Activated naive CD4-positive, alpha-beta T cell treated with anti-CD3 and anti-CD28 coated beads, Interleukin-2, amount 50 U/mL, for 16 hours (primary cell): ENCODE measurements at places on chromosomes 2 and 18.
A peak's percentile ranks its signal among the peaks of the same experiment; 100 is the strongest.

GRCh38 chr2:30675758-30676157, 131.5 kb downstream of the CAPN13 start:
- no peak for DNase-seq

DNA sequence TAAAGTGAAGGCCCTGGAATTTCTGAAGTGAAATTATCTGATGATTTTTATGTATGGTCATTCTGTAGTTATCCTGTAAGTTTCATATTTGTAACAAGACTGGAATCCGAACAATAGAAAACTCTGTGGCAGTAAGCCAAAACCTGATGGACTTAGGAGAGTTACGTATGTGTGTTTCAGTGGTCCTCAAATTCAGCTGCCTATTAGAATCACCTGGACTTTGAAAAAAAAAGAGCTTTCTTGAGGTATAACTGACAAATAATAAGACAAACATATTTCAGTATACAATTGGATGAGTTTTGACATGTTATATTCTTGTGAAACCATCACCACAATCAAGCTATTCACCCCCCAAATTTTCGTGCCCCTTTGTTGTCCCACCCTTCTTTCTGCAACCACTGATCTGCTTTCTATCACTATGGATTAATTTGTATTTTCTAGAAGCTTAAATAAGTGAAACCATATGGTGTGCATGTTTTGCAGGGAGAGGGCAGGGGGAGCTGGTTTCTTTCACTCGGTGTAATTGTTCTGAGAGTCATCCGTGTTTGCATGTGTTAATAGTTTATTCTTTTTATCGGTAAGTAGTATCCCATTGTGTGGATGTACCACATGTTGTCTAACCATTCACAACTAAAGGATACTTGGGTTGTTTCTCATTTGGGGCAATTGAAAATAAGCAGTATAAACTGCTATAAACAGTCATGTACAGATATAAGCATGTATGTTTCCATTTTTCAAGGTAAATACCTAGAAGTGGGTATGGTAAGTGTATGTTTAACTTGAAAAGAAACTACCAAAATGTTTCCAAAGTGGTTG, 50.2 kb upstream of the EML4 start:
- no peak for DNase-seq

DNA sequence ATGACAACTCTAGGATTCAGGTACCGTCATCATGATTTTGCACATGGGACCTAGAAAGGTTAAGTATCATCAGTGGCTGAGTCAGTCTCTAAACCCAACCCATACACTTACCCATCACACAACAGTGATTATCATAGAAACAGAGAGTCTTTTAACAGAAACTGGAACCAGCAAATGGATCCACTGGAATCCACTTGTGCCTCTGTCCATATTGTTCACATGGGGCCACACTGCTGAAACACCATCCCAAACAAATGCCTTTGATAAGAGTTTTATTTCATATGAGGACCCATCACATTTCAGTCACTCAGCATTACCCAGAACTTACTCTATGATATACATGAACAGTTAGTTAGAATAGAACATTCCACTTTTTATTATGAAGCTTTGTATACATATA, 430.0 kb downstream of the STK39 start:
- DNase-seq, result no peak

GRCh38 chr2:199458806-199459285, 1.1 kb upstream of the SATB2 start:
- DNase-seq, result peak; percentile 40

GRCh38 chr2:20108655-20109396, 57.4 kb upstream of the LAPTM4A start:
- DNase-seq, result no peak

DNA sequence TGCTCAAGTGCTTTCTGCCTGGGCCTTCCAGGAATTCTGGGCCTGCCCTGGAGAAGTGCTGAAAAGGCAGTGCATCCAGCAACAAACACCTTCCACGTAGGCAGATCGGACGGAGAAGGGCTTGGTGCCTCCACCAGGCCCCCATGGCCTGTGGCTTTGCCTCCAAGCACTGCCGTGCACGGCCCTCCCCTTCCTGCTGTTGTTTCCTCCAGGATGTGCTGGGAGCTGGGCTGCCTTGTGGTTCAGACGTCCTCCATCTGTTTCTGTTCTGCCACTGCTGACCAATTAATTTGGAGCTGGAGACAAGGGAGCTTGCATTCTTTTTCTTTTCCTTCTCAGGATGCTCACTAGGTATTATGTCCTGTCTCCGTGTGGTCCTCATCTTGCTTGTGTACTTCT, 197.0 kb downstream of the HRH4 start:
- DNase-seq, result no peak

GRCh38 chr2:48728840-48729239, 26.7 kb downstream of the LHCGR start:
- DNase-seq, result no peak

DNA sequence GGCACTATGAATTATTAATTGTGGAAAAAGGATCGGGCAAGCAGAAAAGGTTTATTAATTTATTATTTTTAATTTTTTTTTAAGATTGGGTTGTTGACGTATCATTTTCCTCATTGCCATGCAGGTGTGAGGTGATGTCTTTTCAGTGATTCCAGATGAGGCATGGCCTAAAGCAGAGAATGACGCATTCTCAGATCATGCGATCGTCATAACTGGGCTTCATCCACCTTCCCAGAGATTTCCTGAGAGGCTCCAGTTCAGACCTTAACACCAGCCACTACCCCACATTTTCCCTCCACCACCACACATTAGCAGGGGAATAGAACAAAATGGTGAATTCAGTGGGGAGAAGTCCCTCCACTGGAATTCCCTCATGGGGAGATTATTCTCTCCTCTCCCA, 518.4 kb upstream of the SPHKAP start:
- no peak for DNase-seq

GRCh38 chr2:174662459-174662858, 64.9 kb upstream of the WIPF1 start:
- DNase-seq, result no peak

- no peak for DNase-seq
Measured at GRCh38 chr2:14385043-14385442, 247.5 kb upstream of the LRATD1 start.

- DNase-seq, result no peak
Measured at GRCh38 chr18:58871514-58872420, 7.1 kb downstream of the ZNF532 start.

- DNase-seq, result no peak
Measured at GRCh38 chr2:230694241-230694640, 18.4 kb upstream of the CAB39 start.

GRCh38 chr2:208297961-208298360, 31.9 kb downstream of the PIKFYVE start:
- DNase-seq, result no peak

DNA sequence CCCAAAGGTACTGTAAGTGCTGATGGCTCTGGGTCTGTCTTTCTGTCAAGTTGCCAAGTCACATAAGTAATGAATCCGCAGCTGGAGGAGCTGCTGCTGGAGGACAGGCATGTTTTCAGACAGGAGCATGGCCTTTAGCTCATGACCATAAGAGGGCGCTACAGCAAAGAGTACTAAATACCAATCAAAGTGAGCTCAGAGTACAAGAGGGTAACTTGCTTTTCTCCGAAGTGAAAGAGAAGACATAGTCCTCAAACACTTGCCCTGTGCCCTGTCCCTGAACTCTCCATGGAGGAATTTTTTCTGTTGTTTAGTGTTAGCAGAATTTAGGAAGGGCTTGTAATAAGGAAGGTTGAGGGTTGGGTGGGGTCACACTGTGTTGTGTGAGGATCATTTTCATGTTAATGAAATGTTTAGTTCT, 58.0 kb upstream of the EML6 start:
- DNase-seq, result peak; percentile 31

GRCh38 chr2:49248506-49248905, 94.2 kb upstream of the FSHR start:
- DNase-seq, result no peak

- no peak for DNase-seq
Measured at GRCh38 chr2:118834440-118834810, 13.0 kb downstream of the EN1 start.

- DNase-seq, result no peak
Measured at GRCh38 chr18:5287854-5288253, 7.7 kb downstream of the ZBTB14 start.

- DNase-seq, result no peak
Measured at GRCh38 chr2:65489269-65489668, 56.9 kb upstream of the SPRED2 start.

GRCh38 chr2:237196866-237197618, 111.4 kb downstream of the COPS8 start:
- no peak for DNase-seq
